ENCODE measurements at places on chromosomes 13 and 19.

DNA sequence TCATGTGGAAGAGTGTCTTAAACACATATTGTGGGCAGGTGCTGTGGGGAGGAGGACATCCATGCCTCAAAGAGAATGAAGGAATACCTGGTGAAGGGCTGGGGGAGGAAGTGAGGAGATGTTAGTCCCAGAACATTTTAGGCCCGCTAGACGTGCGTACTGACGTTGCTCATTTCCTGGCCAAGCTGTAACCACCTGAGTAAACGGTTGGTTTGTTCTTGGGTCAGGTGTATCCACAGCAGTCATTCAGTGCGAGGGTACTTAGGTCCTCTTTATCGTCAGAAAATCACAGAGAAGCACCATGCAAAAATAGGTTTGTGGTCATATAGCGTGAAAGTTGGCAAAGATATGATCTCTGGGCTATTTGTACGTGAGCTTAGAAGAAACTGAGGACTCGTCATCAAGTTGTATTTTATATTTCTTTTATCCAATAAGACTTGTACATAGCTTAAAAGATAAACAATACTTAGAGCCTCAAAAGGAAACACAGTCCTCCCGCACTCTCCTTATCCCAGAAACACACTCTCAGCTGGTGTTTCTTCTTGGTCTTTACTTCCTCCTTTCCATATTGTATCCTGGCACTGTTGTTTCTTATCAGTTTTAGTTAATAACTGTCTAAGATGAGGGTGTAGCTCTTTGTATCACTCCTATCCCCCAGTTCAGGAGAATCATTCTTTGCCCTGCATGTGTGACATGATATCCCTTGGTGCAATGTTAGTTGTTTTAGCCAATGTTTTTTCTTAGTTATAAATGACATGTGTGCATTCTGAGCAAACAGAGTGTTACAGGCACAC, 52.0 kb downstream of the ARHGEF7 start:
- no peak for DNase-seq

- DNase-seq = no peak
Measured at GRCh38 chr19:44741258-44741731, 7.2 kb upstream of the BCL3 start.

- DNase-seq = no peak
Measured at GRCh38 chr19:40960062-40960685, 30.9 kb upstream of the CYP2B6 start.

DNA sequence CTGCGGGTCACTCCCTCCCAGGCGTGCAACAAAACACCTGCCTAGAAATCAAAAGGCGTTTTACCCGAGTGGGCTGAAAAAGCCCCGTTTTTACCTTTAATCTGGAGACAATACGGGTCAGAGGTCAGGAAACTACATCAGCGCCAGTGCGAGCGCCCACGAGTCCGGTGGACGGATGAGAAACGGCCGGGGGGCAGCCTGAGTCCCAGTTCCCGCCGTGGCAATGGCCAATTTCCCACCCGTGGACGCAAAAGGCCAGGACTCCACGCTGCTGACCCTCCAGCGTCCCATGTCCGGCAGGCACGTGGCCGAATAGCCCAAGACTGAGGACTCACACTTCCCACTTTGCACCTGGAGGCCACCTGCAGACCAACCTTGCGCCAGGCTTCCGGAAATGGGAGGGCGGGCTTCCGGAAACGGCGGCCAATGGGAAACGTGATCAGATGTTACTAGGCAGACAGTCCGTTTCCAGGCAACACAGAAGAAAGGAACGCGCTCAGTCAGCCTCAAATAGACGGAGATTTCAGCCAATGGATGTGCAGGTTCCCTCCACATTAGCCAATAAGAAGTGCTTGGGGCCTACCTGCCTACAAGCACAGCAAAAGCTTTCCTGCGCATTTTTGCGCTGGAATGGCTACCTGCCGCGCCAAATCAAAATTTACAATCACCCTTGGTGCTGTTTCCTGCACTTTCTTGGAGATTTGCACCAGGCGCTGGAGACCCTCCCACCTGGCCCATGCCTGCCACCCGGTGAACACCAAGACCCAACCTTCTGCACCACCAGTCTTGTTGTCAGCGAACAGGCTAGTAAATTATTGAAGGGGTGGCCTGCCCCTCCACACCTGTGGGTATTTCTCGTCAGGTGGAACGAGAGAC, 47.4 kb downstream of the ZFP14 start:
- peak; percentile 39 for DNase-seq

DNA sequence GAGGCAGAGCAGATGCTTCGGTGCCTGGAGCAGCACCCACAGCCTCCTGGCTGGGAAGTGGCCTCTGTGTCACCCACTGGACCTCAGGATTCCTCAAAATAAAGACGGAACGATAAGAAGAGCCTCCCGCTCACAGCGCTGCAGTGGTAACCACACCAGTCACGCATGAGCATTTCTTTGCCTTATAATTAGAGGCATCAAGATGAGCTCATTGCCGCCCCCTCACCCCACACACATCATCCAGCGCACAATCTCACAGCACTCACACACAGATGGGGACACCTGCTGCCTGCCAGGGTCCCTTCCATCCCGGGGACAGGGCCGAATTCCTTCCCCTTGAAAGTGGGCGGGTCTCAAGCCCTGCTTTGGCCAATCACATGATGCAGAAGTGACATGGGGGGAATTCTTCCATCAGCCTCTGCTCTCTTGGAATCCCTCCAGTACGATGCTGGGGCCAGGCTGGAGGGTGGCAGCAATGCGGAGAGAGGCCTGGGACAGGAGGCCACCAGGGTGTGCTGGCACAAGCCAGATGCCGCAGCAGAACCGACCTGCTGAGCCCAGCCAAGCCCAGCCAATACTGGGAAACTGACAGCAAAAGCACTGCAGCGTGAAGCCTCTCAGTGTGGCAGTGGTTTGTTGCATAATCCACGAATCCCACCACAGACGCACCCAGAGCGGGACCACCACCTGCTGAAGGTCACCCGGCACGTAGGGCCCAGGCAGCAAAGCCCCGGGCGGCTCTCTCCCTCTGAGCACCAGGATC, 16.0 kb downstream of the PIP5K1C start:
- DNase-seq = no peak

DNA sequence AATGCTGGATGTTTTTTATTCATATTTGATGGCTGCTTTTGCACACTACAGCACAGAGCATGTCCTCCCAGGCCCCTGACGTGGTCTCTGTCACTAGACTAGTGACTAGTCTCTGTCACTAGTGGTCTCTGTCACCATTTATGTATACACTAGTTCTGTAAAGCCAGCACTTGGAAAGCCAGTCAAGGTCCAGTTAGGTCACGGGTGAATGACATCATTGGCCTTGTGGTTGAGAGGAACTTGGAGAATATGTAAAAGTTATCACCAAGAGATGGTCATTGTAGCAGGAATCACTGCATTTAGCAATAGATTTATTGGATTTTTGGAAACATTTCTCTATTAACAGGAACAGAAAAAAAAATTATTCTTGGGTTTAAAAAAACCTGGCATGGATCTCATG, 72.9 kb downstream of the SHISA2 start:
- DNase-seq = no peak

GRCh38 chr13:73599232-73600128, 534.7 kb downstream of the KLF12 start:
- DNase-seq = no peak

DNA sequence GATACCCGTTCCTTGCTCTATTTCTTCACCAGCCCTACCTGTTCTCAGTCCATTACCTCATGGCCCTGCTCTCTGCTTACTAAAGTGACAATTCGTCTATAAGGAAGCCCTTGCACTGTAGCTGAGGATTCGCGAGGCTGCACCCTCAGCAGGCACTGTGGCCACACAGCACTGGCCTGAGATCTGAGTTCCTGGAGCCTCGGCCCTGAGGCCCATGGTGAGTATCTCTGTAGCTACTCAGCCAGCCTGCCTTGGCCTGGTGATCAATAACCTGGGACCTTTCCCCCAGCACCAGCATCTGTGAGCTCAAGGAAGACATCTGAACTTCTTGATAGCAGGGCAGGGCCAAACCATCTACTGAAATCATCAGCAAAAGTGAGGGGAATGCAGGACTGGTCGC, 90.7 kb downstream of the RGCC start:
- DNase-seq = no peak
